NCI-H1105 (cell line): ENCODE measurements at places on chromosomes 13 and 19.

DNA sequence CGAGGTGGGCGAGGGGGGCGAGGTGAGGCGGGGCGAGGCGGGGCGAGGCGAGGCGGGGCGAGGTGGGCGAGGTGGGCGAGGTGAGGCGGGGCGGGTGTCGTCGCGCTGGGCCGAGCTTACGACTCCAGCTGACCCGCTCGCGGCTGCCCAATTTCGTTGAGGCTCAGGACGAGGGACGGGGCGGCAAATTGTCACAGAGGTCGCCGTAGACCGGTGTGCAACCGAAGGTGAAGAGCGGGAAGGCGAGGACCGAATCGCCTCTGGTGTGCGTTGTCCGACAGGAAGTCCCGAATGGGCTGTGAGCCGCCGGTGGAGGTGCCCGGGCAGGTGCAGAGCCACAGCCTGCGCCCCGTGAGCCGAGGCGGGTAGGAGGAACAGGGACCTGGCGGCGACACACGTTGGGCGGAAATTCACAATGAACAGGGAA, at the start of gene LACC1:
Gene LACC1, plus strand, starts transcription at position 150 of the 427 bp plus-strand sequence. CDS start 1,082 bp downstream, outside the sequence.
- DNase-seq: no peak

DNA sequence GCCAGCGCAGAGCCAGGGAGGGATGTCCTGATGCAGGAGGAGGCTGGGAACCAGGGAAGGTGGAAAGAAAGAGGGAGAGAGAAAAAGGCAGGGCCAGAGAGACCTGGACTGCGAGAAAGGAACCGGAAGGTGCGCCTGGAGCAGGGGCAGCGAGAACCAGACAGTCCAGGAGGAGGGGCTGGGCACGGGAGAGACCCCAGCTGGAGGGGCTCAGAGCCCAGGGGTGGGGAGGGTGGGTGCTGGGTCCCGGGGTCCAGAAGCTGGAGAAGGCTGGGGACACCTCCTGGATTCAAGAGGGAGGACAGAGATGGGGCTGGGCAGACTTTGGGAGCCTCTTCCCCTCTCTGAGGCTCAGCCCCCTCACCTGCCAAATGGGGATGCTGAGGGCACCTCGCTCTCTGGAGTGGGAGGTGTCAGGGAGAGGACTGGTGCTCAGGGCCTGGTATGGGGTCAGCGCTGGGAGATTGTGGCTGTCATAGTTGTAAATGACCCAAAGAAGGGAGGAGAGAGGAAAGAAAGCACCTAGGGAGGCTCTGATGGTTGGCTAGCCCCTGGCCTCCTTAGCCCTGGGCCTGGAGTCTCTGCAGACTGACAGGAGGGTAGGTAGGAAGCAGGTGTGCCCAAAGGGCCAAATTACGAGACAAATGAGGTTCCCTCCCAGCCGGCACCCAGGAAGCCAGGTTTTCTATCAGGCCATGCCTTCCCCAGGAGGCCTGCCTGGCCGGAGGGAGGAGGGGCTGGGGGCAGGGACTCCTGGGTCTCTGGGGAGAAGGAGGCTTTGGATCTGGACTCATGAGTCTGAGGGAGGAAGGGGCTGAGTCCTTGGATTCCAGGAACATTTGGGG, 1.3 kb upstream of the SPACA6 start:
- no peak for DNase-seq

DNA sequence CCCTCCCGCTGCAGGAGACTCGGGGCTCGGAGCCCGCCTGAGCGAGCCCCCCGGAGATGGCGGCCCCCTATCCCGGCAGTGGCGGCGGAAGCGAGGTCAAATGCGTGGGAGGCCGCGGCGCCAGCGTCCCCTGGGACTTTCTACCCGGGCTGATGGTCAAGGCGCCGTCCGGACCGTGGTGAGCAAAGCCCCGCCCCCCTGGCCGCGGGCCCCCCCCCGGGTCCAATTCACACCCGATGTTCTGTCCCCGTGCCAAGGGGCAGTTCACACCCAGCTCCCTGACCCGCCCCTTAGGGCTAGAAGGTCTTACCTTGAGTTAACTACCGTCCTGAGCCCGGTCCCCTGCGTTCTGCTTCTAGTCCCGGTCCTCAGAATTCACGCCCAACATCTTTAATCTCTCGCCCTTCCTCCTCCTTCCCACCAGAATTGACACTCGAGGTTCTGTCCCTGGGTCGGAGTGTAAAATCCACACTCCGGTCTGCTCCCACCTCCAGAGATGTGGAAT, 1.4 kb downstream of the NPAS1 start:
- DNase-seq: no peak

- DNase-seq: no peak
Observed at GRCh38 chr19:52660981-52661380, 22.8 kb upstream of the ZNF83 start.

DNA sequence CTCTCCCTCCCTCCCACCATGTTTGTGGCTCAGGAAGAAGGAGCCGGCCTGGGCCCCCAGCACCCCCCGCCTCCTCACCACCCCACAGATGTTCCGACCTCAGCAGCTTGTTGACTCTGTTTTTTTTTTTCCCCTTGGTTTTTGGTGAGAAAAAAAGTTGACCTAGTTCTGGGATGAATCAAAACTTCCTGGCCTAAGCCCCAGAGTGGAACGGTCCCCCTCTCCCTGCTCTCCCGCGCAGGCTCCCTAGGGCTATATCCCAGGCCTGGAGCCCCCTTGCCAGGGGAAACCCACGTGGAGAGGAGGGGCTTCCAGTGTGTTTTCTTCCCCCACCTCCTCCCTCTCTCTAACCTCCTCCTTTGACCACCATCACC, 4.0 kb downstream of the COL5A3 start:
- no peak for DNase-seq

DNA sequence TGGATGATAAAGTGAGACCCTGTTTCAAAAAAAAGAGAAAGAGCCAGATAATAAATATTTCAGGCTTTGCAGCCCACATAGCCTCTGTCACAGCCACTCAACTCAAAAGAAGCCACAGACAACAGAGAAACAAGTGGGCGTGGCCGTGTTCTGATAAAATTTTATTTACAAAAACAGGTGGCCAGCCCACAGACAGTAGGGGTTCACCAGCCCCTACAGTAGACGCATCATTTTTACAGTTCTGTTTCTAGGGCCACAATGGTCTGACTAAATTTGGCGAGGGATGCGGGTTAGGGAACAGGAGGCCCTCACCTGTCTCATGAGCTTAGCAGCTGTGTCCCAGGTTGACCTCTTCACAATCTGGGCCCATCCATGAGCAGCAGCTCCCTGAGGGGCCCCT, 59.5 kb downstream of the ARHGEF18 start:
- DNase-seq: no peak

DNA sequence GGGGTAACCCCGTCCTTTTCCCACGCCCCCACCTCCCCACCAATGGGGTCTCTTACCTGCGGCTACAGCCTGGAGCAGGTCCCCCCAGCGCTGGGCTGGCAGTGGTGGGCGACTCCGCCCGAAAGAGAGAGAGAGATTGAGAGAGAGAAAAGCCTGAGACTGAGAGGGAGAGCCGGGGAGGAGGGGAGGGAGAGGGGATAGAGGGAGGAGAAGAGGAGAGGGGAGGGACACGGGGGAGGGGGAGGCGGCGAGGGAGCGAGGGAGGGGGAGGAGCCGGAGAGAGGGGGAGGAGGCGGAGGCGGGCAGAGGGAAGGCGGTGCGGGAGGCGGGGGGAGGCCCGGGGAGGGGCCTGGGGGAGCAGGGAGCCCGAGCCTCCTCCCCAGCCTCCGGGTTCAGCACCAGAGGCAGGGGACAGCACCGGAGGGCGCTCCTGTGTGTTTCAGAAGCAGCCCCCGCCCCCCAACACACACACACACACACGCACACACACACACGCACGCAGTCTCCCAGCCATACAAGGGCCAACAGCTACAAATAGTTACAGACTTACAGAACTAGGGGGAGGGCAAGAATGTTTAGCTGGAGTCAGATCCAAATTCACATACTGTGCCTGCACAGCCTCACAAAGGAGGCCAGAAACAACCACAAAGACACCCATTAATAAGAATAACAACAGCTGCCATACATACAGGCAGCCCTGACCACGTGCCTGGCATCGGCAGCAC, at the start of gene SLC8A2:
Gene SLC8A2, minus strand, starts transcription at position 161 of the 725 bp plus-strand sequence. CDS start 5,490 bp downstream, outside the sequence.
- peak; percentile 66 for DNase-seq

DNA sequence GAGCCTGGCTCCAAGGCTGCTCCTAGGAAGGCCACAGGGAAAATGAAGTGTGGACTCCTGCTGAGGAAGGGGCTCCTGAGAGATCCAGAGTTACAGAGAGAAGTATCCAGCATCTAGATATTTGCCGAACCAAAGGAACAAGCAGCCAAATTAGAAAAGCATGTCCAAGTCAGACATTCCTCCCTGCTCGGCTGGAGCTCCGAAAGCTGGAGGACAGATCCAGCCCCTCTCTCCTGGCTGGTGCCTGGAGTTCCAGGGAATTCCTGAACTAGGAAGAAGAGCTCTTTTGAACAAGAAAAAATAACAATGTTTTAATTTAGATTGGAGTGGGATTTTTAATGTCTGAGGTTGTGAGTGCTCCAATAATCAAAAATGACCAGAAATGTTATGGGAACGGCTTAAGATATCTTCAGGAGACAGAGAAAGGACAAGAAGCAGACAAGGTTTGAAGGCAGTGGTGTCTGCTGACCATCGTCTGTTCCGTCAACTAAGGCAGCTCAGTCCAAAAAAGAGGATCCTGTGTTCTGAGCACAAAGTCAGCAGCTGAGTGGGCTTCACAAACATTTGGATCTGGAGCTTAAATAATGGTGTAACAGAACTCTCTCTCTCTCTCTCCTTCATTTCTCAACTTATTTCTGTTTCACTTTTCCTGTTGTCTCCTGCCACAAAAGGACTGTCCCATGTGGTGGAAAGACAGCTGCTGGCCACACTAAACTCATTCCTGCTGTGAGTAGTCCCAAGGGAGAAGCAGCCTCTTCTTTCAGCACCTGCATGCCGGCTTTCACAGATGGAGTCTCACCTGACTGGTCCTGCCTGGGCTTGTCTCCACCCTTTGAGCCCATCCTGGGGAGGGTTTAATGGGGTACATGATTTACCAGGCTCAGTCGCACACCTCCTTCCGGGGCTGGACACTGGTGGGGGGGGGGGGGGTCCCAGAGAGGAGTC, 31.5 kb upstream of the IRS2 start:
- peak; percentile 89 for DNase-seq

- no peak for DNase-seq
Observed at GRCh38 chr13:93620181-93620765, 393.7 kb downstream of the GPC6 start.

- DNase-seq: no peak
Observed at GRCh38 chr19:572743-573518, 535 bp downstream of the BSG start.
